HS-5 (cell line): ENCODE measurements at places on chromosomes 12 and 14.
A peak's percentile ranks its signal among the peaks of the same experiment; 100 is the strongest.

GRCh38 chr14:104434214-104435076 is 145.1 kb upstream of the C14orf180 start:
- DNase-seq, result no peak

- DNase-seq, result no peak
Observed at GRCh38 chr14:45089813-45090212, 5.9 kb downstream of the PRPF39 start.

GRCh38 chr12:18655351-18655750 is 82.5 kb downstream of the PLCZ1 start:
- DNase-seq, result no peak

DNA sequence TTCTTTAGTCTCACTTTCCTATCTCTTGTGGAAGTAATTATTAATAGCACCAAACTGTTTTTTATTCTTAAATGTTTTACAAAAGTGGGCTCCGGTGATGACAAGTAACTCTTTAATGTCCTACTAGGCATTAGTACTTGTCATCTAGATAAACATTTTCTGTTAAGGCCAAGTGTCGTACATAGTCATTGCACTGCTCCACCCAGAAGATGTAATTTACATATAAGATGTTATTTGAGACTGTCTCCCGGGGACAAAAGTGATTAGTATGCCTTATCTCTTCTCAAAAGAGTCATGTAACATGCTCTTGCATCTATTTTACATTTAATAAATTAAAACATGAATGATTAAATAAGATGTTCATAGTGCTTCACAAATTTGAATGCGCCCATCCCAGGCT is 88.4 kb downstream of the FLRT2 start:
- DNase-seq, result no peak

- peak; percentile 5 for DNase-seq
Observed at GRCh38 chr12:107126796-107127481, 33.6 kb upstream of the CRY1 start.

- no peak for DNase-seq
Observed at GRCh38 chr14:105150368-105151083, 18.1 kb downstream of the JAG2 start.
